Stimulated activated CD4-positive, alpha-beta T cell treated with anti-CD3 and anti-CD28 coated beads, Interleukin-12 subunit alpha, Interleukin-12 subunit beta, amount 100 ng/mL, for 24 hours (primary cell): ENCODE measurements at places on chromosomes 1 and 21.

GRCh38 chr1:54254055-54254454 lies 54.1 kb downstream of the MRPL37 start:
- no peak for DNase-seq

DNA sequence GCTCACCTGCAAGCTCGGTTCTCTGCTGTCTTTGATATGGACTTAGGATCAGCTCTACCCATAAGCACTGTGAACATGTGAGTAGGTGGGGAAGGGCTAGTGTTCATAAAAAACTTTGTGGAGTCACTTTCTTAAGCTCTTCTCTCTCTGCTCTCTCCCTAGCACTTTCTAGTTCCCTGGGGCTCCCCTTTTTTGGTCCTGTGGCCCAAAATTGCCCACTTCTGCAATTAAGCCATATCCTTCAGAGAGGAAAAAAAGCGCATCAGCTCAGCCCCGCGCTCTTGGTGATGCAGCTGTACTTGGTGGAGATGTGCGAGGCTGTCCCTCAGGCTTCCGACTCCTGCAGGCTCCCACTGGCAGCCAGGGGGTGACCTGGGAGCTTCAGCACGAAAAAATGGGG lies 23.4 kb downstream of the CCSAP start:
- DNase-seq: no peak

DNA sequence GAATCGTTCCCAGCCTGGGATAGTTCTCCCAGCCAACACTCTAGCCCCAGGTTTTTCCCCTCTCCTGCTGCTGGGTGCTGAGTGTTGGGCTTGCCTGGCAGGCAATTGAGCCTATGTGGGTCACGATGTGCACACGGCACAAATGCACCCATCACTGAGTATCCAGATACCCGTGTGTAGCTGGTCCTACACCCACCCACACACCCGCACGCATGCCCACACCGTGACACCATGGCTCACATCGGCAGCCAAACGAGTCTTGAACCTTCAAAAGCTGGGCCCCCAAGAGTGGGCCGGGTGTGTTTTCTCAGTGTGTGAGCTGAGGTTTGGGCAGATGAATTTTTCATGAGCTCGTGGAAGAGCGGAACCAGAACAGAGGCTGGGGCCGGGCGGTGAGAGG lies 188.5 kb downstream of the GRIK3 start:
- no peak for DNase-seq

DNA sequence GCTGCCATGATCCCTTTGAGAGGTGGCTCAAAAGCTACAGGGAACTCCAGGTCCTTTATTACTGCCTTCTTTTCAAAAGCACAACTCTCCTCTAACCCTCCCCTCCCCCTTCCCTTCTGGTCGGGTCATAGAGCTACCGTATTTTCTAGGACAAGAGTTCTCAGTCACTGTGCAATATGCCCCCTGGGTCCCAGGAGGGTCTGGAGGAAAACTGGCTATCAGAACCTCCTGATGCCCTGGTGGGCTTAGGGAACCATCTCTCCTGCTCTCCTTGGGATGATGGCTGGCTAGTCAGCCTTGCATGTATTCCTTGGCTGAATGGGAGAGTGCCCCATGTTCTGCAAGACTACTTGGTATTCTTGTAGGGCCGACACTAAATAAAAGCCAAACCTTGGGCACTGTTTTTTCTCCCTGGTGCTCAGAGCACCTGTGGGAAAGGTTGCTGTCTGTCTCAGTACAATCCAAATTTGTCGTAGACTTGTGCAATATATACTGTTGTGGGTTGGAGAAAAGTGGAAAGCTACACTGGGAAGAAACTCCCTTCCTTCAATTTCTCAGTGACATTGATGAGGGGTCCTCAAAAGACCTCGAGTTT lies 3.1 kb downstream of the BTG2 start:
- DNase-seq: no peak

DNA sequence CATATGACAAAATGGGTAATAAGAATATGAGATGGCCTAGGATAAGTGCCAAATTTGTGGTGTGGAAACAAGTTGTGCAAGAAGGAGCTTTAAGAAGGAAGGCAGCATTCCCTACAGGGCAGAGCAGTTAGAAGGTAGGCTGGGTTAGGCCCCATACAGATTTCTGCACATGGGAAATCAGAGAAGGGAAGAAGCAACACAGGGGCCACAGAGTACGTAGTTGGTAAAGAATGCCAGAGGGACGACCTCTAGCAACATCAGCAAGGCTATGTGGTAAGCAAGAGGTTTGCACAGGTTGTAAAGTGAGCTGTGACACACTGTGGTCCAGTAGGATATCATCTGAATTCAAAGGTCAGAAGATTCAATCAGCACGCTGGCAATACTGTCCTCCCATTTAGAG lies 765.6 kb upstream of the B3GALT2 start:
- DNase-seq: no peak

DNA sequence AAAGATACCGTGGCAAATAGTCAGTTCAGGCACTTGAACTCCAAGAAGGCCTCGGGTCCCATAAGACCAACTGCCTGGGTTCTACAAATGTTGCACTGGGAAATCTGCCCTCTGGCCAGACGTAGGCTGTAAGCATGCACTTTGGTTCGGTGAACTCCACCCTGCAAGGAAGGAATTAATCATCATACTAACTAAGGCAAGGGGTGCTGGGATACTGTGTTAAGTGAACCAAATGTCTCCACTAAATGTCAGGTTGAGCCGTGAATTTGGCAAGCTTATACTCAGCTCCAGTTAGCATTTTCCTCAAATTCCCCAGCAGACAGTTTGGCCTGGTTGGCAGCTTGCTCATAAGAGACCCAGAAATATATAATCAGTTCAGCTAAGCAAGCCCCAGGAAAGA lies 385.9 kb downstream of the GPATCH2 start:
- DNase-seq: no peak

- no peak for DNase-seq
These were observed 257.0 kb downstream of the HHIPL2 start for GRCh38 chr1:222290866-222291265.

DNA sequence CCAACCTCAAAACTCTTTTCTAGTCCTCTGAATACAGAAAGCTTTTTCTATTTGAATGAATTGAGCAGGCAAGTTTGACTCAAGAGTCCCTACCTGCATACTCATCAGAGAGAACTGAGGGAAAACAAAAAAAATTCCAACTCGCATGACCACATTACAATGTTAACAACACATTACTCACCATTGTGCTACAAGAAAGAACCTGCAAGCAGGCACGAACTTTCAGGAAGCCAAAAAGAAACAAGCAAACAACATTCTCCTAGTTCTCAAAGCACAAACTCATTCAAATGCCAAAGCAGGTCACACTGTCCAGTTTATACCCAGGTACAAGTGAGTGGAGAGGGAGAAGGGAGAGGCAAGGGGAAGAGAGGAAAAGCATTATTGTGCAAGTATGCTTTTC lies 14.6 kb downstream of the OTUD7B start:
- DNase-seq: no peak

- DNase-seq: no peak
These were observed 16.9 kb downstream of the ACTRT2 start for GRCh38 chr1:3038113-3038551.

DNA sequence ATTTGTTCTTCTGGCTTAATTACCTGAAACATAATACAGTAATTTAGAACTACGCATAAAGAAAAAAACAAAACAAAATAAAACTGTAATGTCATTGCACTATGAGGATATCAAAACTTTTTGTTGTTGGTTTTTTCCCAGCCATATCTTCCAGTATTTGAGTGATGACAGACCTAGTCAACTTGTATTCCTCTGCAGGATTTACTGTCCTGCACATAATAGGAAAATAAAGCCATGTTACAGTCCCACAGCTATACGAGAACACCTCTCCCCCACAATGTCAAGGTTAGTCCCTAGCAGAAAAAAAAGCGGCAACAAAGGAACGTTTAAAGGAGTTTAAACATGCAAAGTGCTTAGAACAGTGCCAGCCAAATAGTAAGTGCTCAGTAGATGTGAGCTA lies 55.3 kb upstream of the PRDX6 start:
- no peak for DNase-seq

- no peak for DNase-seq
These were observed at the start of gene INSRR for GRCh38 chr1:156858959-156859522. Gene INSRR, minus strand, starts transcription at chr1:156859117. Its CDS starts 496 bp downstream, at chr1:156858621.
